A549 treated with CORT108297 at 1 μM for 4 hours (cell line): ENCODE measurements at places on chromosomes 11 and 22. TPM values are rescaled to one million over a fixed set of nuclear protein-coding genes. Genes with fewer than 3 reads are reported as not detected.

Gene CASP4
- total RNA-seq = 4.1 to 7.9 TPM (median 5.0 TPM) in 5 replicates

Gene MOV10L1
- total RNA-seq = not detected in 5 replicates

Gene OLFML1
- total RNA-seq = 0.03 TPM in 1 of 5 replicates, not detected in the others

Gene PHF21A
- 10.0 to 14.7 TPM (median 13.1 TPM) in 5 replicates for total RNA-seq

Gene C11orf97
- total RNA-seq = not detected in 5 replicates

Gene SMIM35
- total RNA-seq = not detected in 5 replicates

Gene CABP4
- total RNA-seq = 0.03 TPM in 1 of 5 replicates, not detected in the others

Gene SCGB2A2
- not detected in 5 replicates for total RNA-seq

Gene GALNT18
- 19.1 to 22.2 TPM (median 19.7 TPM) in 5 replicates for total RNA-seq

Gene IRAG1
- total RNA-seq = 0.02 to 0.03 TPM (median 0.02 TPM) in 4 of 5 replicates, not detected in the other

Gene SCGB1D2
- 0.30 TPM in 1 of 5 replicates, not detected in the others for total RNA-seq
